ENCODE measurements at places on chromosomes 13 and 19.

DNA sequence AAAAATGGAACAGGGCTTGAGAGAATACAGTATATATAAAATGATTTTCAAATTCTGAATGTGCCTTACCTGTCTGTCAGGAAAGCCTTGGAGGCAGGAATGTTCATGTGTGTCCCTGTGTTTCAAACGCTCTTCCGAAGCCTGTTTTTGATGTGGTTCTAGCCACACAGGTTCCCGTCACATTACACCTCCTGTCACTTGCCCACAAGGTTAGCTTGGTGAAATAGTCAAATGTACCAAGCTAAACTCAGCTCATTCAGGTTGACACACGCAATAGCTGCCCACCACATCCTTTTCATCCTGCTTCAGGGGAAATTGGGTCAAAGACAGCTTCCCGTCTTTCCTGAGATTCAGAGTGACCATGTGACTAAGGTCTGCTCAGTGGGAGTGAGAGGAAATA, 574.0 kb downstream of the EFNB2 start:
- no peak for DNase-seq

GRCh38 chr13:26246154-26246553, 7.8 kb upstream of the CDK8 start:
- no peak for DNase-seq

DNA sequence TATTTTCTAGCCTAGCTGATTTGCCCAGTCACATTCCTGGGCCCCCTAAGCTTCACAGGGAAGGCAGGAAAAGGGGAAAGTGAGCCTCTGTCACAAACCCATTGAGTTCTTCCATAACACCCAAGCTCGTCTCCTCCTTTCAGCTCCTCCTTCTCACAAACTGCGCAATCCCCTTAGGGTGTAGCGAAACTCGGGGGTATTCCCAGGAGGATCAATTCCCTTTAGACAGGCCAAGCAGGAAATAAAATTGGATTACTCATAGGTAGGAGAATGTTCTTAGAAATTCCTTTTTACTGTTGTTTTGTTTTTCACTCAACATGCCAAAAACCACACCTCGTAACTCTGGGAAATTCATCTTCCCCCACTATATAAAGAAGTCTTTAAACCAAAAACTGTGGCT, 139.3 kb downstream of the IRS2 start:
- DNase-seq: no peak

GRCh38 chr19:51712461-51713081, 11.2 kb downstream of the HAS1 start:
- no peak for DNase-seq

DNA sequence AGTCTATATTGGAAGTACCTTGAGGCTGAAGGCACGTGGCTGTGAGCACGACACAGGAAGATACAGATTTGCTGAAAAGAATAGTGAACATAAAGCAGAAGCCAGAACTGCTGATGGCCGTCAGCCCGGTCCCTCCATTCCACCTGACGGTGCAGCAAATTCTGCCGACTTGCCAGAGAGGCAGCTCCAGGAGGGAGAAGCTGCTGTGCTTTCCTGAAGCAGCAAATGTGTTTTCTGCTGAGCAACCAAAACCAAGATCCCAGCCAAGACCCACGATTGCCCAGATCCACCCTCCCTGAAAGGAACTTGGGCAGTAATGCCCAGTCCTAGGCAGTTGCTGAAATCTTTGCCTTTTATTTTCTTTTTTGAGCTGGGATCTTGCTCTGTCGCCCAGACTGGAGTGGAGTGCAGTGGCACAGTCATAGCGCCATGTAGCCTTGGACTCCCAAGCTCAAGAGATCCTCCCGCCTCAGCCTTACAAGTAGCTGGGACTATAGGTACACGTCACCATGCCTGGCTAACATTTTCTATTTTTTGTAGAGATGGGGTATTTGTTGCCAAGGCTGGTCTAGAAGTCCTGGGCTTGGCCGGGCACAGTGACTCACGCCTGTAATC, 7.0 kb upstream of the RCN3 start:
- DNase-seq: no peak

DNA sequence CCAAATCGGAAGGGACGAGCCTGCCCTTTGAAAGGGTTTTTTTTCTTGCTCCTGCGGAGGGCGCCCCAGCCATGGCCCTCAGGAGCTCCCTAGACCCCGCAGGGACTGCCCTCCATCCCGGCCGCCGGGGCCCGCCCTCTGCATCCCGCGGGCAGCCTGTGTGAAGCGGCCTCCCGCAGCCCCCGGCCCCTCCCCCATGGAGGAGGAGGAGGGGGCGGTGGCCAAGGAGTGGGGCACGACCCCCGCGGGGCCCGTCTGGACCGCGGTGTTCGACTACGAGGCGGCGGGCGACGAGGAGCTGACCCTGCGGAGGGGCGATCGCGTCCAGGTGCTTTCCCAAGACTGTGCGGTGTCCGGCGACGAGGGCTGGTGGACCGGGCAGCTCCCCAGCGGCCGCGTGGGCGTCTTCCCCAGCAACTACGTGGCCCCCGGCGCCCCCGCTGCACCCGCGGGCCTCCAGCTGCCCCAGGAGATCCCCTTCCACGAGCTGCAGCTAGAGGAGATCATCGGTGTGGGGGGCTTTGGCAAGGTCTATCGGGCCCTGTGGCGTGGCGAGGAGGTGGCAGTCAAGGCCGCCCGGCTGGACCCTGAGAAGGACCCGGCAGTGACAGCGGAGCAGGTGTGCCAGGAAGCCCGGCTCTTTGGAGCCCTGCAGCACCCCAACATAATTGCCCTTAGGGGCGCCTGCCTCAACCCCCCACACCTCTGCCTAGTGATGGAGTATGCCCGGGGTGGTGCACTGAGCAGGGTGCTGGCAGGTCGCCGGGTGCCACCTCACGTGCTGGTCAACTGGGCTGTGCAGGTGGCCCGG, 815 bp downstream of the MAP3K10 start:
- no peak for DNase-seq

DNA sequence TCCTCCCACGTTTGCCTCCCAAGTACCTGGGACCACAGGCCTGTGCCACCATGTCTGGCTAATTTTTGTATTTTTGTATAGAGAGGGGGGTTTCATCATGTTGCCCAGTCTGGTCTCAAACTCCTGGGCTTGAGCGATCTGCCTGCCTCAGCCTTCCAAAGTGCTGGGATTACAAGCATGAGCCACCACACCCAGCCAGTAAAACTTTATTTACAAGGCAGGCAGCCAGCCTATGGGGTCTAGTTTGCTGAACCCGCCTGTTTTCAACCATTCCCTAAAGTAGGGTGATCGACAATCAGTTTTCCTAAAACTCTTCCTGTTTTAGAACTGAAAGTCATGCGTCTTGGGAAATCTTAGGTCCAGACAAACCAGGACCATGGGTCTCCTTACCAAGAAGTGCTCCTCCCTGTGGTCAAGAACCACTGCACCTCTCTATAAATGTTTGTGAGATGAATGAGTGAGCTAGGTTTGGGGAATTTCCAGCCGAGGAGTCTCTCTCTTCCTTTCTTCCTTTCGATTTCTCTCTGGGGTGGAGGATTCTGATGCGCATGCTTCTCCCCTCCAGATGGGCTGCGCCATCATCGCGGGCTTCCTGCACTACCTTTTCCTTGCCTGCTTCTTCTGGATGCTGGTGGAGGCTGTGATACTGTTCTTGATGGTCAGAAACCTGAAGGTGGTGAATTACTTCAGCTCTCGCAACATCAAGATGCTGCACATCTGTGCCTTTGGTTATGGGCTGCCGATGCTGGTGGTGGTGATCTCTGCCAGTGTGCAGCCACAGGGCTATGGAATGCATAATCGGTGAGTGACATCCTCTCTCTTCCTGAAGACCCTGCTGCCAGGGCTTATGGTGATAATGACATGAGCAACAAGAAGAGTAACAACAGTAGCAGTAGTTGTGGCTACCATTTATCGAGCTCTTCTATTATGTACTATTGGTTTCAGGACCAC, 38.7 kb downstream of the ADGRE1 start:
- no peak for DNase-seq

- DNase-seq: no peak
Measured at GRCh38 chr13:49584771-49585182, 581 bp downstream of the RCBTB1 start.

- DNase-seq: no peak
Measured at GRCh38 chr19:38663156-38663651, 15.8 kb downstream of the ACTN4 start.

- DNase-seq: no peak
Measured at GRCh38 chr13:111882351-111882750, 184.6 kb upstream of the SOX1 start.

- no peak for DNase-seq
Measured at GRCh38 chr19:12899891-12900518, 9.0 kb downstream of the GCDH start.

GRCh38 chr19:11674067-11674492, 64.7 kb downstream of the ZNF823 start:
- DNase-seq: no peak

DNA sequence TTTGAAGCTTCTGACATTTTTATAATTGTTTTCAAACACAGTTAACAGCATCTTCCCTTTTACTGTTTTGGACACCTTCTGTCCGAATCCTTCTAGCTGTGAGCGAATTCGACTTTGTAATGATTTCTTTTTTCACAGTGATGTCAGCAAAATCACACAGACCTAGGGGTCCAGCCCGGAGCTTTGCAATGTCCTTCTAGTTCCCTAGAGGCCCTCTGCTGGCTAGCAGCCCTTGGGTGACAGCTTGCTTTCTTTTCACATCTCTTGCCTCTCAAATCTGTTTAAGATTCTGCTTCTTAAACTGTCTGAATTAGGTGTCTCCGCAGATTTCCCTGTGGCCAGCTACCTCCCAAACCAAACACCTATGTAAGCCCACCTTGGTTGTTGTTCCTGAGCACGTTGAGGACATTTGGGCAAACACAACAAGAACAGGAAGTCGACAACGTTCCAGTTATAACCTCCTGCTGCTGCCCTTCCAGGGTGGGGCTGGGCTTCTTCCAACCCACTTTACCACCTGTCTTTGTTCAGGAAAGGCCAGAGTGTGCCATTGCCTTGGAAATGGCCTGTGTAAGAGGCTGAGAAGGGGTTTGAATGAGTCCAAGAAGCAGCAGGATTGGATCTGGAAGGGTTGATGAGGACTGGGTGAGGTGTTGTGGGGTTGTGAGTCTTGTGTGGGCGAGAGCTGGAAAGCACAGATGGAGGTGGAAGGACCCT, 123.1 kb downstream of the ATP8A2 start:
- no peak for DNase-seq

- no peak for DNase-seq
Measured at GRCh38 chr19:14775869-14776586, 2.3 kb downstream of the ADGRE2 start.

- DNase-seq: no peak
Measured at GRCh38 chr19:27972291-27973040, 1240.5 kb downstream of the UQCRFS1 start.

DNA sequence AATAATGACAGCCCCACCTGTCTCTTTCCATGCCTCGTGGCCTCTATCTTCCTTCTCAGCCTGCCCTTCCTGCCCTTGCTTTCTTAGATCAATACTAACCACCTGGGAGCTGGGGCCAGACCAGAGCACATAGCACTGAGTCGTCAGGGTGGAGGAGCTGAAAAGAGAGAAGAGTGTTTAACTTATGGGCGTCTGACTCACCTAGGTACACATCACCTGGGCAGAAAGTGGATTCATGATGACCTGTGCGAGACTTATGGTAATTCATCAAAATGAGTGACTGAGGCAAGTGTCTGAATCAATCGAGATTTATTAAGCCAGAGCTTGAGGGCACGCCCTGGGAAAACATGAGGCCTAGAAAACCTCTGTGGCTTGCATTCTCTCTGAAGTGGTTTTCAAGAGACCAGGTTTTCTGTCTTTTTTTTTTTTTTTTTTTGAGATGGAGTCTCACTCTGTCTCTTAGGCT, 19.2 kb downstream of the CEACAM6 start:
- no peak for DNase-seq

DNA sequence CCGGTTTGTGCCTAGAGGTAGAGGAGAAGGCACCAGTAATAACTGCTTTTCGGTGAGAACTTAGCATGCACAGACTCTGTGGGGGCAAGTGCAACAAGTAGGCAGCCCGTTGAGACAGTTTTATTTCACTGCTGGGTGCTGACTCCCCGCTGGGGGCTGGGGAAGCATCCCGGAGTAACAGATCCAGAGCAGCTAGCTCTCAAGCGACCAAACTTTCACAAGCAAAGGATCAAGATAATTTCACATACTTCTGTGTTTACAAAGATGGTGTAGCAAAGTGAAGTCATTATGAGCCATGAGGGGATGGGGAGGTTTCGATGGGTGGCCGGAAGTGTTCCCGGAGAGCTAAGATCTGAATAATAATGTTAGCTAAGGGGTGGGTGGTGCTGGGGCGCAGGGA, 2.8 kb downstream of the NACC1 start:
- no peak for DNase-seq

DNA sequence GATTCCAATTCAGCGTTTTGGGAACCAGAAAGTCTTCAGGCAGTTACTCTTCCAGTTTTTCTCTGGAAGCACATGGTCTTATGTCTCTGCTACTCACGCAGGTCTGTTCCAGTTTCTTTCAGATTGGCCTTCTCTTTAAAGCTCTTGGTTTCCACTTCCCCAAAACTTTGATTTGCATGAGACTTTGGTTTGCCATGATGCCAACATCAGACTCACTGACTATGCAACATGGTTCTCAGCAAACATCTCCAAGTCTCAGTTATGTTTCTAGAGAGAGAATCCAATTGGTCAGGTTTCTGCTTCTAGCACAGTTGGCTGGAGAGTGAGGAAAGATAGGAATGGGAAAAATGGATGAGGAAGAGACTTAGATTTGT, 3.1 kb downstream of the AKAP11 start:
- no peak for DNase-seq

DNA sequence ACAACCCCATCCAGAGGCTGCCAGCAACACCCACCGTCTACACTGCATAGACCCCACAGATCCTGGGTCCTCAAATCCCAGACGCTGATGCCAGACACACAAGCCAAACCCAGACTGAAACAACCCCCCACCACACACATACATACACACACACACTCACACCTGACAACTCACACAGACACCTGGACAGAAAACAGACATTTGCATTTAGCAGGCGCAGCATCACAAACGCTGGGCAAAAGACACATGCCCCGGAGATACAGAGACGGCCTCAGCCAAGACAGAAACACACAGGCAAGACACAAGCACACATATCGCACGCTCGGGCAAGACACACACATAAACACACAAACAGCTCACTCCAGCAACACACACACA, 1.3 kb downstream of the BBC3 start:
- no peak for DNase-seq

DNA sequence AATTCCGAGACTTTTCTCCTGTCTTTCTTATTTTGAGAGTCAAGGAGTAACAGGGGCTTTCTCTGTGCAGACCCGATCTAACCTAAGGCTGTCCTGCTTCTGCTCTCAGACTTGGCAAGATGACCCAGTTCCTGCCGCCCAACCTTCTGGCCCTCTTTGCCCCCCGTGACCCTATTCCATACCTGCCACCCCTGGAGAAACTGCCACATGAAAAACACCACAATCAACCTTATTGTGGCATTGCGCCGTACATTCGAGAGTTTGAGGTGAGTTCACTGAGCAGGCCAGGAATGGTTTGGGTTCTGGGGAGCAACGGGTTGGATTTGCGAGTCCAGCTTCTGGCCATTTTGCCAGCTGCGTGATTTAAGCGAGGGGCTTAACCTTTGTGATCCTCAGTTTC, 1.0 kb downstream of the SNRNP70 start:
- no peak for DNase-seq
